SJCRH30 (cell line): ENCODE measurements at places on chromosomes 16 and 17.

DNA sequence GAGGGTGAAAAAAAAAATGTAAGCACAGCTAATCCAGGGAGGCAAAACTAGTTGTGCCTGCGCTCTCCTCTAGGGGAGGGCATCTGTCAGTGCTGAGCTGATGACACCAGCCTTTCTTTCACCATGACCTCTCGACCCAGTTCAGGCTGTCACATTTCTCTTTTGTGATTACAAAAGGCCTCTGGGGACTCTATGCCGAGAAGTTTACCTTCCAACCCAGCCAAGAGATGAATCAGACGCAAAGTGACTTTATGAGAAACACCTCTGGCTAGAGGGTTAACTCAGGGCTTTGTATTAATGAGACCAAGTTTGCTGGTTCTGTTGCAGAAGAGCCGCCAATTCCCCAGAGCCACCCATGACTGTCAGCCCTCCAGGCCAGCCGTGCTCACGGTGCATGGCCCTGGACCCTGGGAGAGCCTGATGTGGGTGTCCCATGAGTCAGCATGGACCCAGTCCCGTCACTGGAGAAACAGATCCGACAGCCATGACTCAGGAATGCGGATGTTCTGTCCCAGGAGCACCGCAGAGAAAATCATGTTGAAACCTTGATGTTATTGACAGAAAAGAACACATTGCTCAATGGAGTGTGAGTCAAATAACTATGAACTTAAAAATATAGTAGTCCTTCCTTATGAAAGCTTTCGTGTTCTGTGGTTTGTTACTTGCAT, 437.2 kb downstream of the HS3ST3B1 start:
- H3K4me1 ChIP-seq, result no peaks in the 10 kb centered on the region
- H3K27me3 ChIP-seq, result no peaks in the 10 kb centered on the region
- H3K36me3 ChIP-seq, result no peaks in the 10 kb centered on the region
- no peak overlapping the region for H3K4me3 ChIP-seq
- H3K27ac ChIP-seq, result no peak overlapping the region
- no peak for DNase-seq

GRCh38 chr16:86292171-86292775, 218.1 kb upstream of the FOXF1 start:
- DNase-seq, result no peak
- no peaks in the 10 kb centered on the region for H3K36me3 ChIP-seq
- no peaks in the 10 kb centered on the region for H3K27me3 ChIP-seq
- H3K4me3 ChIP-seq, result no peak overlapping the region
- peaks cover 5% of the 10 kb centered on the region; the same call in 1 of the 2 replicates for H3K4me1 ChIP-seq

DNA sequence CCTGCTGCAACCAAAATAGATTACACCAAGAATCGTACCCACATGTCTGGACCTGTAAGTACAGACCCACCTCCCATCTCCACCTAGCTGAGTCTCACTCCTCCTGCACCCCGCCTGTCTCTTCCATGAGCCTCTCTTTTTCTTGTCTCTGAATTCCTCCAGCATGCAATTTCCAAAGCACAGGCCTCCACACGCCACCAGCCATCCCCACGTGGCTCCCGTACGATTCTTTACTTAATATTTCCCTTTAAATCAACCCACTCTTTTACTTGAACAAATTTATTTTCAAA, 1.2 kb downstream of the RPH3AL start:
- no peaks in the 10 kb centered on the region for H3K36me3 ChIP-seq
- no peak overlapping the region for H3K27ac ChIP-seq

GRCh38 chr16:2205967-2206313, 686 bp downstream of the MLST8 start:
- peaks cover 3% of the 10 kb centered on the region; the same call in 1 of the 2 replicates for H3K36me3 ChIP-seq
- H3K27me3 ChIP-seq, result no peaks in the 10 kb centered on the region
- DNase-seq, result no peak
- no peak overlapping the region; the same call in 1 of the 2 replicates for H3K27ac ChIP-seq

GRCh38 chr16:87464691-87465300, 28.0 kb downstream of the ZCCHC14 start:
- peak; percentile 38 for DNase-seq
- no peaks in the 10 kb centered on the region for H3K36me3 ChIP-seq
- H3K27me3 ChIP-seq, result no peaks in the 10 kb centered on the region
- no peak overlapping the region for H3K4me3 ChIP-seq
- peaks cover 23% of the 10 kb centered on the region for H3K4me1 ChIP-seq
